ENCODE measurements at places on chromosomes 6 and 20. TPM values are rescaled to one million over a fixed set of nuclear protein-coding genes. Genes with fewer than 3 reads are reported as not detected.

RAET1G gene
- 0.82 TPM for total RNA-seq

SLC4A11 gene
- 0.51 TPM for total RNA-seq

HRH3 gene
- not detected for total RNA-seq

VSX1 gene
- not detected for total RNA-seq

OTOR gene
- total RNA-seq = not detected

TXLNB gene
- total RNA-seq = 3.2 TPM

DBNDD2 gene
- 42.3 TPM for total RNA-seq

VWA7 gene
- total RNA-seq = not detected

ZNF391 gene
- 1.3 TPM for total RNA-seq

GJA10 gene
- total RNA-seq = not detected

RUNX2 gene
- 3.1 TPM for total RNA-seq

SPATS1 gene
- not detected for total RNA-seq

All from subcutaneous adipose tissue (tissue), 4 donors.